ENCODE measurements at places on chromosomes 3 and 15. TPM values are rescaled to one million over a fixed set of nuclear protein-coding genes. Genes with fewer than 3 reads are reported as not detected.

TRPM1 gene
- total RNA-seq = under 0.01 TPM

RCN2 gene
- 47.3 TPM for total RNA-seq

PLCL2 gene
- 41.9 TPM for total RNA-seq

SPATA12 gene
- total RNA-seq = not detected

FMN1 gene
- total RNA-seq = 0.59 TPM

GP9 gene
- not detected for total RNA-seq

KLHL40 gene
- not detected for total RNA-seq

PLD1 gene
- 7.7 TPM for total RNA-seq

DNAH12 gene
- total RNA-seq = under 0.01 TPM

KCTD6 gene
- total RNA-seq = 8.4 TPM

ACTC1 gene
- not detected for total RNA-seq

FHIT gene
- total RNA-seq = 3.7 TPM

ANKUB1 gene
- not detected for total RNA-seq

NSMCE3 gene
- total RNA-seq = 5.9 TPM

STAC gene
- 0.37 TPM for total RNA-seq

CFAP100 gene
- not detected for total RNA-seq

EHHADH gene
- total RNA-seq = 3.1 TPM

GHRL gene
- total RNA-seq = not detected

FSTL1 gene
- total RNA-seq = 920 TPM

ATP8B4 gene
- 1.4 TPM for total RNA-seq

ZNF592 gene
- 7.7 TPM for total RNA-seq

TUSC7 gene
- total RNA-seq = not detected

BTBD1 gene
- total RNA-seq = 84.9 TPM

IQCH gene
- total RNA-seq = 3.7 TPM

LRRC2 gene
- total RNA-seq = 1.1 TPM

KNG1 gene
- total RNA-seq = not detected

SEMA6D gene
- 0.59 TPM for total RNA-seq

POPDC2 gene
- under 0.01 TPM for total RNA-seq

GXYLT2 gene
- total RNA-seq = 32.6 TPM

SLC22A13 gene
- 1.2 TPM for total RNA-seq

ESYT3 gene
- total RNA-seq = 1.4 TPM

SERINC4 gene
- total RNA-seq = 0.20 TPM

KBTBD13 gene
- total RNA-seq = not detected

GOLGA8G gene
- total RNA-seq = not detected

ANKRD63 gene
- total RNA-seq = not detected

SLC12A8 gene
- total RNA-seq = 1.6 TPM

FBXO45 gene
- total RNA-seq = 14.7 TPM

SPRED1 gene
- total RNA-seq = 68.0 TPM

CCDC9B gene
- total RNA-seq = 2.9 TPM

TMIE gene
- total RNA-seq = not detected

CAV3 gene
- not detected for total RNA-seq

EFCAB12 gene
- total RNA-seq = not detected

MOBP gene
- not detected for total RNA-seq

LRRC31 gene
- not detected for total RNA-seq

PCOLCE2 gene
- 28.0 TPM for total RNA-seq

CD86 gene
- not detected for total RNA-seq

CCDC191 gene
- 1.5 TPM for total RNA-seq

GABRB3 gene
- 0.59 TPM for total RNA-seq

HEMK1 gene
- total RNA-seq = 6.6 TPM

ACKR2 gene
- total RNA-seq = 0.20 TPM

GOLGA8M gene
- total RNA-seq = 0.73 TPM

NOX5 gene
- 0.37 TPM for total RNA-seq

CLEC3B gene
- 33.4 TPM for total RNA-seq

SUSD5 gene
- total RNA-seq = 2.9 TPM

ZPLD1 gene
- not detected for total RNA-seq

PDE8A gene
- 19.8 TPM for total RNA-seq

RASGRP1 gene
- total RNA-seq = not detected
